ENCODE measurements at places on chromosomes 6 and 20.

DNA sequence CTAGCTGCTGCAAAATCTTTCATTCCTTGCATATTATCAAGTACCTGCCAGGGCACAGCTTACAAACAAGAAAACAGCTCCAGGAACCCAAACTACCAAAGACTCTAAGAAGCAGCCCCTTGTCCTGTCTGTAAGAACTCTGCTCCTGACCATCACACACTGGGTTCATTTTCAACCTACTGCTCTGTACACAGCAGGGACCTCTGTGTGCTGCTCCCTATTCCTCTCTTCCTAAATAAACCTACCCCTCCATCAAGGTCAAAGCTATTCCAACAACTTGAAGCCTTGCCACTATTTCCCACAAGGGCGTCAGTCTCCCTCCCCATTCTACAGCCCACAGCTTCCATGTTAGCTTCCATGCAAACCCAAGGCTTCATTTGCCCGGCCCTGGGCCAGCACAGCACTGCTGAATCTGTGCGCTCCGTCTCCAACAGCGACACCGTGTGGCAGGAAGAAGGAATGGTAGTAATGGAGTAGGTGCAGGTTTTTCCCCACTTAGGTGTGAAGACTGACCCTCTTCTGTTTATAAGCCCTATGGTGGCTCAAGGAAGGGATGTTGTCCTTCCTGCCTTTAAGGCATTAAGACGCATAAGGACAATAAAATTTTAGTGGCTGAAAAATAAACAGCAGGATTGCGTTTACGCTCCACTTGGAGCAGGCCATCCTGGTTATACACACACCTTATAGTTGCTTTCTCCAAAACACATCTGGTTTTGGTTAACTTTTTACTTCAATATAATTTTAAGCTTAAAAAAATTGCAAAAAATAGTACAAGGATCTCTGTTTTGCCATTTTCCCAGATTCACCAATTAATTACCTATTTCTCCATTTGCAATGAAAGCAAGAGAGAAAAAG lies 115.2 kb upstream of the NXT1 start:
- no peak overlapping the region for H3K27ac ChIP-seq
- H3K4me3 ChIP-seq = no peak overlapping the region
- no peaks in the 10 kb centered on the region for H3K4me1 ChIP-seq
- no peak for DNase-seq
- H3K36me3 ChIP-seq = no peaks in the 10 kb centered on the region
- H3K27me3 ChIP-seq = no peaks in the 10 kb centered on the region

DNA sequence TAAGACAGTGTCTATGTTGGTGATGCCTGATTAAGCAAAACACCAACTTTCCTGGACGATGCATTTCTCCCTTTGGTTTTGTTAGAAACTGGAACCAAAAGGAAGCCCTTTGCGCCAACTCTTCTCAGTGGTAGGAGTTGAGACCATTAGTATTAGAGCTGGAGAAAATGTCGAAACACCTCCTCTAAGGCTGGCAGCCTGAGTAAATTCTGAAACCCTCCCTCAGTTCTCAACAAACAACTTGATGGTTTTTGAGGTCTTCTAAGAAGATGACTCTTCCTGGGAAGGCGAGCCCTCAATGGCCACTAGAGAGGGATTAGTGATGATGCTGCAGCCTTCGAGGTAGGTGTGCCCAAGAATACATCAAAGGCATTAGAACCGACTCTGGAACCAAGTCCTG lies 78.4 kb upstream of the CCN6 start:
- H3K4me1 ChIP-seq = no peaks in the 10 kb centered on the region
- peaks cover 15% of the 10 kb centered on the region for H3K27me3 ChIP-seq
- no peak for DNase-seq
- no peaks in the 10 kb centered on the region for H3K36me3 ChIP-seq
- no peak overlapping the region for H3K4me3 ChIP-seq
- H3K27ac ChIP-seq = no peak overlapping the region

GRCh38 chr6:129959358-129959930 lies 58.9 kb upstream of the L3MBTL3 start:
- DNase-seq = no peak
- no peak overlapping the region for H3K27ac ChIP-seq
- no peak overlapping the region for H3K4me3 ChIP-seq
- H3K4me1 ChIP-seq = no peaks in the 10 kb centered on the region

DNA sequence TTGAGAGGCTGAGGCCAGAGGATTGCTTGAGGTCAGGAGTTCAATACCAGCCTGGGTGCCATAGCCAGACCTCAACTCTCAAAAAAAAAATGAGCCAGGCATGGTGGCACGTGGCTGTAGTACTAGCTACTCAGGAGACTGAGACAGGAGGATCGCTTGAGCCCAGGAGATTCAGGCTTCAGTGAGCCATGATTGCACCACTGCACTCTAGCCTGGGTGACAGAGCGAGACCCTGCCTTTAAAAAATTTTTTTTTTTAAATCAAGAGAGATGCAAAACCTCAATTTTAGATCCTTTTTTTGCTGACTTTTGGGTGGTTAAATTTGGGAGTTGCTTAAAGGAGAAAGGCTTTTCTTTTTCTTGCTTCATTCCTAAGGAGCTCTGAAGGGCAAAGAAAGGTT lies 70.9 kb downstream of the DHX35 start:
- H3K27ac ChIP-seq = no peak overlapping the region
- H3K4me1 ChIP-seq = no peaks in the 10 kb centered on the region
- H3K36me3 ChIP-seq = peaks cover 14% of the 10 kb centered on the region
- DNase-seq = no peak

- H3K4me3 ChIP-seq = no peak overlapping the region
- H3K27me3 ChIP-seq = peaks cover 13% of the 10 kb centered on the region
- no peaks in the 10 kb centered on the region for H3K36me3 ChIP-seq
Measured at GRCh38 chr6:32785781-32786533, 22.6 kb upstream of the HLA-DQB2 start.

- H3K36me3 ChIP-seq = no peaks in the 10 kb centered on the region
- no peak overlapping the region for H3K4me3 ChIP-seq
- no peaks in the 10 kb centered on the region for H3K27me3 ChIP-seq
Measured at GRCh38 chr6:101296169-101296960, 97.1 kb upstream of the GRIK2 start.
